GM23248 (cell line): ENCODE measurements at places on chromosomes 5 and 9. TPM values are rescaled to one million over a fixed set of nuclear protein-coding genes. Genes with fewer than 3 reads are reported as not detected.

The PDE8B gene
- 0.33 and 0.40 TPM in 2 replicates for polyA plus RNA-seq

The TAF1L gene
- not detected in 2 replicates for polyA plus RNA-seq

The IL4 gene
- polyA plus RNA-seq: 0.34 TPM in 1 of 2 replicates, not detected in the other

The SLC45A2 gene
- polyA plus RNA-seq: not detected in 2 replicates

The SET gene
- 175 and 183 TPM in 2 replicates for polyA plus RNA-seq

The HAPLN1 gene
- 77.6 and 78.4 TPM in 2 replicates for polyA plus RNA-seq

The TGFBI gene
- polyA plus RNA-seq: 7,159 and 7,358 TPM in 2 replicates

The DRD1 gene
- not detected in 2 replicates for polyA plus RNA-seq

The SH3GL2 gene
- 0.06 TPM in 1 of 2 replicates, not detected in the other for polyA plus RNA-seq

The VLDLR gene
- 14.1 and 15.1 TPM in 2 replicates for polyA plus RNA-seq

The CAMK2A gene
- polyA plus RNA-seq: not detected in 2 replicates
